NCI-H1417 treated with DMSO at 0.1 percent for 48 hours (cell line): ENCODE measurements at places on chromosomes 13 and 19.

- DNase-seq, result no peak
Measured at GRCh38 chr19:17114414-17114831, 38.8 kb downstream of the MYO9B start.

- DNase-seq, result no peak
Measured at GRCh38 chr13:28326056-28326455, 168.9 kb downstream of the FLT1 start.

- DNase-seq, result no peak
Measured at GRCh38 chr19:9014803-9015202, 4.6 kb upstream of the MUC16 start.

DNA sequence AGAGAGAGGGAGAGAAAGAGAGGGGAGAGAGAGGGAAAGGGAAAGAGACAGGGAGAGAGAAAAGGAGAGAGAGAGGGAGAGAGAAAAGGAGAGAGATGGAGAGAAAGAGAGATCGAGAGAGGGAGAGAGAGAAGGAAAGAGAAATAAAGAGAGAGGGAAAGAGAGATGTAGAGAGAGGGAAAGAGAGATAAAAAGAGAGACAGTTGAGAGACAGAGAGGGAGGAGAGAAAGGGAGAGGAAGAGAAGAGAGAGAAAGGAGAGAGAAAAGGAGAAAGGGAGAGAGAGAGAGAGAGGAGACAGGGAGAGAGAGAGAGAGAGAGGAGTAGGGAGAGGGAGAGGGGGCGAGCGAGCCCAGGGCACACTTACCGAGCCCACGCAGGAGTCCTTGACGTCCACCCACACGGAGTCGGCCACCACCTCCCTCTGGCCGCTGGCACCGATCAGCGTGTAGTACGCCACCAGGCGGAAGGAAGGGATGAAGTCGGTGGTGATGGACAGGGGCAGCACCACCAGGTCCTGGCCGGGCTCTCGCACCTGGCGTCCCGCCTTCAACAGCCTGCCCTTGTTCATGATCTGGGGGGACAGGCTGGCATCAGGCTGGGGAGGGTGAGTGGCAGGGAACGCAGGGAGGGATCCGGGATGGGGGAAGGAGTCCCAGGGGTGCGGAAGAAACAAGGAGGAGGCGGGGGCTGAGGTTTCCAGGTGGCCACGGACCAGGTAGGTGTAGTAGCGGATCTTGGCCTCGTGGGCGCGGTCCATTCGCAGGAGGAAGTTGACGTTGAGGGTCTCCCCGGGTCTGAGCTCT lies 10.0 kb downstream of the C3 start:
- DNase-seq, result no peak

DNA sequence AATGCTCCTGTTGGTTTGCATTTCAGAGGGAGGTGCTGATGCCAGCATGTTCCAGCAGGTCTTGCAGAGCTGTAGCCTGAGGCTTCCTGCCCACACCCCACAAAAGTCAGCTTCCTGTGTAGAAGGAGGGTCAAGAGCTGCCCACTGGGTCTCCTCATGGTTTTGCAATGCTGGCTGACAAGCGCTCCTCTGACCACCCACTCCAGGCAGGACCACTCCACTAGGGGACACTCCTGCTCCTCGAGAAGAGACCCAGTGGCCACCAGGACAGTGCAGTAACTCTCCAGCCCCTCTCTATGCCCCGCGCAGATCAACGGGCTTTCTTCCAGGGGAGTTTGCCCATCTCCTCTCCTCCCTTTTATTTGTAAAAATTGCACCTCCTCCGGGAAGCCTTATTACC lies 72.9 kb upstream of the UQCRFS1 start:
- no peak for DNase-seq
